ENCODE measurements at places on chromosomes 7 and 10.

DNA sequence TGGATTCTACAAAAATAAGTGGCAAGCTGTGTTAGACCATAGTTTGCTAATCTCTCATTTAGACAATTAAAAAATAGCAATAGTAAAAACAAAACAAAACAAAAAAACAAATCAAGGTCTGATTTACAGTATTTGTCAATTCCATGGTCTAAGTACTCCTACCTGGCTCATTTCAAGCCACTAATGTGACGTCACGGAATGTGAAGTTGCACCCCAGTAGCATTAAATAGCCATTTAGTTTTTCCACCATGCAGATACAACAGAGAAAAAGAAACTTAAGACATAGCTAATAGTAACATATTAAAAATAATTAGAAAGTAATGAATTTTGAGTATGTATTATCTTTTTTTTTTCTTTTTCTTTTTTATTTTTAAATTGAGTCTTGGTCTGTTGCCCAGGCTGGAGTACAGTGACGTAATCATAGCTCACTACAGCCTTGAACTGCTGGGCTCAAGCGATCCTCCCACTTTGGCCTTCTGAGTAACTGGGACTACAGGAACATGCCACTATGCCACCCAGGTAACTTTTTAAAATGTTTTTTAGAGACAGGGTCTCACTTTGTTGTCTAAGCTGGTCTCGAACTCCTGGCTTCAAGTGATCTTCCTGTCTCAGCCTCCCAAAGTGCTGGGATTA lies 101.2 kb downstream of the MKX start:
- no peak for DNase-seq

DNA sequence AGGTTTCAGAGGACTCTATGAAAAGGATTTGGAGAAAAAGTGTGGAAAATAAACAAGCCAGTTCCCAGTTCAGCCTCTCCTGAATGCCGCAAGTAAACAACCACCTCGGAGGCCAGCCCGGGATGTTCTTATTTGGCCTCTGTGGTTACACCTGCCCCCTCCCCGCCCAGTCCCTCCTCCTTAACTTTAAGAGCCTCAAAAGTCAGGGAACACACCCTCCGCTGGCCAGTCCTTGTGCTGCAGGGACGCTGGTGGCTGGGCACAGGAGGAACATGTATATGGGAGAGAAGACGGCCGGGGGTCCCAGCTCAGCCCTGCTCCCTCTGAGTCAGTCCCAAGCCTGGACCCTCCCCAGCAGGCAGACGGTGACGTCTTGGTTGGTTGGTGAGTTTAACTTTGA lies 6.1 kb downstream of the CHST3 start:
- peak; percentile 56 for DNase-seq

DNA sequence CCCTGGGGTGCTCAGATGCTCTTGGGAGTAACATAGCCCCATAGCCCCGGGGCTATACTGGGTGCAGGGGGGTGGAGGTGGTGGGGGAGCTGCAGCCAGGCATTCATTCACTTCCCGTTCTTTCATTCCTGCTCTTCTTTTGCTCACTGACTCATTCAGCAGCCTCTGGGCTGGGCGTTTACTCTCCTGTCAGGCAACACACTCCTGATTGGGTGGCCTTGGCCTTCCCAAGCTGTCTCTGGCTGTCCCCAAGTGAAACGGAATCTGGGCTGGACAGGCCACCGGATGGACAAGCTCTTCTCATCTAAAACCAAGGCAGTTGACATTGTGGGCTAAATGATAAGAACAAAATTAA lies 34.6 kb downstream of the CHST3 start:
- DNase-seq: peak; percentile 62

GRCh38 chr7:103025341-103025740 lies 49.3 kb downstream of the FBXL13 start:
- DNase-seq: no peak

DNA sequence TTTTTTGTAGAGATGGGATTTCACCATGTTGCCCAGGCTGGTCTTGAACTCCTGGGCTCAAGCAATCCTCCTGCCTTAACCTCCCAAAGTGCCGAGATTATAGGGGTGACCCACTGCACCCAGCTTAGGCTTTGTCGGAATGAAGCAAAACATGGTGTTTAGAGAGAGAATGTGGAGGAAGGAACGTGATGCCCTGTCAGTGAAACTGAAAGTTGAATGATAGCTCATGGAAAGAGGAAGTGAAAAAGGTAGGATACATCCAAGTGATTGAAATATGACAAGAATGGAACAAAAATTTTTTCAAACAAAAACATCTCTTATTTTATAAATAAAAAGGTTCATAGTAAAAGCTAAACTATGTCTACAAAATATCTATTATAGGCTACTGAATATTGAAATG lies 5.9 kb downstream of the AKAP9 start:
- DNase-seq: no peak

DNA sequence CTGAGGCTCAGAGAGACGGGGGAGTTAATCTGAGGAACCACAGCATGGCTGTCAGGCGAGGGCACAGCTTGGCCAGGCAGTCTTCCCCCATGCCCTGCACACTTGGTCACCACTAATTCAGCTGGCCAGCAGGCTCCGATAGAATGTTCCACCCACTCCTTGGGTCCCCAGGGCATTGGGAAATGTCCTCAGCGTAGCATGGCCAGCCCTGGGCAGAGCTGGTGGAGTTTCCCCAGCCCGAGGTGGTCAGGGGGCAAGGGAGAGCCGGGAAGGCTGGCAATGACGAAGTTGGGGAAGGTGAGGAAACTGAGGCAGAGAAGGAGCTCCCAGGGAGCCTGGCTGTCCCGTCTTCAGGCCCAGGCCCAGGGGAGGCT lies 12.1 kb upstream of the GRIFIN start:
- no peak for DNase-seq

- no peak for DNase-seq
Measured at GRCh38 chr10:124138883-124139348, 45.5 kb upstream of the CHST15 start.

DNA sequence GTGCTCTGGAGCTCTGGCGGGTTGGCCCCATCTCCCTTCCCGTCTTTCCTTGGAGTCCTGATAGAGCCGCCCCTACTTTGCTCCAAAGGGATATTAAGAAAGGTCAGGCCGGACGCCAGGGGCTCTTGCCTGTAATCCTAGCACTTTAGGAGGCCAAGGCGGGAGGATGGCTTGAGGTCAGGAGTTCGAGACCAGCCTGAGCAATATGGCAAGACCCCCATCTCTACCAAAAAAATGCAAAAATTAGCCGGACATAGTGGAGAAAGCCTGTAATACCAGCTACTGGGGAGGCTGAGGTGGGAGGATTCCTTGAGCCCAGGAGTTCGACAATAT lies 313 bp upstream of the MLXIPL start:
- DNase-seq: no peak

- no peak for DNase-seq
Measured at GRCh38 chr10:125961743-125962142, 65.4 kb downstream of the FANK1 start.

GRCh38 chr10:132861116-132861691 lies 75.3 kb upstream of the NKX6-2 start:
- DNase-seq: no peak

DNA sequence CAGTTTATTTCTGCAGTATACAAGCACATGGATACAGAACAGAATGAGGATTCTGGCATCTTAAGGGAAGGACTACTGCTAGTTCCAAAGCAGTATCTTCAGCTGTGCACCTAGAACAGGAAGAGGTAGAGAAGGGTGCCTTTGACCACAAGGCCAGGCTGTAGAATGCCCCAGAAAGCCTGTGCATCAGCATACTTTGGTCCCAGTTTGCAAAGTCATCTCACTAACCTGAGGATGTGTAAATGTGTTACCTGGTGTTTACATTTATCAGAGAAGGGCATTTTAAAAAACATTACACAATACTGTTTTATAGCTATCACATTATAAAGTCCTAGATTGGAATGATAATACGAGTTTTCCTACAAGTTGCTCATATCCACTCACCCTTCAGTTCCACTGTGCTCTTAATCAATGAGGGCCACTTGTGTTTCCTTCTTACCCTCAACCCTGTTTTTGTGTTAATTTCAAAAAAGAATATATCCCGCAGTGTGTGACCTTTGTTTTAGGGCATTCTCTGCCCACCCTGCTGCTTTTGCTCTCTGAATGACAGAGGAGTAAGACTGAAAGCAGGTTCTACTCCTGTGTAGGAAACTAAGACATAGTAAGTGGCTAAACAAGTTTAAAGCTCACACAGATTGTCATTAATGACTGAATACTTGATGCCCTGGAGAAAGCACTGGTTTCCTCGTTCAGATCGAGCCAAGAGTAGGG lies 3.4 kb downstream of the SLC35G1 start:
- DNase-seq: no peak

DNA sequence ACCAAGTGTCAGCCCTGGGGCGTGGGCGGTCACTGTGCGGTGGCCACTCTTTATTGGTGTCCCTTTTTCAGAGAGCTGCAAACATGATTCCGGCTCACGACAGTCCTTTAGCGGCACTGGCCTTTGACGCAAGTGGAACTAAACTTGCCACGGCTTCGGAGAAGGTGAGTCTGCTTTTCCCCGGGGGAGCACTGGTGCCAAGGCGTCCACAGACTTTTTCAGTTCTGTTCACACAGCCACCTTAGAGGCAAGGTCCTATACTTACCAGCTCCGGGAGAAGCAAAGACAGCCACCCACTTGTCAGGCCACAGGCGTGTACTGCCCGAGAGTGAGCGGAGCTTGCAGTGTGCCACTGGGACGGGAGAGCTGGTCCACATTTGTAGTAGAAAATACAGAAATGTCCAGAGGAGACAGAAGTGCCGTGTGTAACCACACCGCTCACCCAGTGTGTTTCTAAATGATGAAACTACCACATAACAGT lies 27.9 kb downstream of the WIPI2 start:
- no peak for DNase-seq

DNA sequence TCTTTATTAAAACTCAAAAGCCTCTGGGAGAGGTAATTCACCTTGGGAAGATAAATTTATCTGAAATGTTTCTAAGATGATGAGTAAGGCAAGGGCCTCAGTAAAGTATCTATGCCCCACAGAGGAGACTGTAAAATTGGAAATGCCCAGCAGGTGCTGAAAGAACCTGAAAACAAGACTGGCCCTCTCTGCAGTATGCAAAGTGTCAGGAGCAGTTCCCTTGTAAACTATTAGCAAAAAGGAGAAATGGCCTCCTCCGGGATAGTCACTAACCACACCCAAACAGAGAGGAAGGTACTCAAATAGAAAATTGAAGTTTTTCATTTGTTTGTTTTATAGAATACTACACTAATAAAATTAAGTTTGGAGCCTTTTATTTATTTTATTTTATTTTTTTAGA lies 81.2 kb downstream of the FZD1 start:
- DNase-seq: no peak

GRCh38 chr10:21317902-21318301 lies 207.6 kb downstream of the SKIDA1 start:
- peak; percentile 65 for DNase-seq

GRCh38 chr7:23715099-23715498 lies 5.1 kb downstream of the STK31 start:
- no peak for DNase-seq

- peak; percentile 65 for DNase-seq
Measured at GRCh38 chr7:148962823-148963582, 65.3 kb downstream of the PDIA4 start.

DNA sequence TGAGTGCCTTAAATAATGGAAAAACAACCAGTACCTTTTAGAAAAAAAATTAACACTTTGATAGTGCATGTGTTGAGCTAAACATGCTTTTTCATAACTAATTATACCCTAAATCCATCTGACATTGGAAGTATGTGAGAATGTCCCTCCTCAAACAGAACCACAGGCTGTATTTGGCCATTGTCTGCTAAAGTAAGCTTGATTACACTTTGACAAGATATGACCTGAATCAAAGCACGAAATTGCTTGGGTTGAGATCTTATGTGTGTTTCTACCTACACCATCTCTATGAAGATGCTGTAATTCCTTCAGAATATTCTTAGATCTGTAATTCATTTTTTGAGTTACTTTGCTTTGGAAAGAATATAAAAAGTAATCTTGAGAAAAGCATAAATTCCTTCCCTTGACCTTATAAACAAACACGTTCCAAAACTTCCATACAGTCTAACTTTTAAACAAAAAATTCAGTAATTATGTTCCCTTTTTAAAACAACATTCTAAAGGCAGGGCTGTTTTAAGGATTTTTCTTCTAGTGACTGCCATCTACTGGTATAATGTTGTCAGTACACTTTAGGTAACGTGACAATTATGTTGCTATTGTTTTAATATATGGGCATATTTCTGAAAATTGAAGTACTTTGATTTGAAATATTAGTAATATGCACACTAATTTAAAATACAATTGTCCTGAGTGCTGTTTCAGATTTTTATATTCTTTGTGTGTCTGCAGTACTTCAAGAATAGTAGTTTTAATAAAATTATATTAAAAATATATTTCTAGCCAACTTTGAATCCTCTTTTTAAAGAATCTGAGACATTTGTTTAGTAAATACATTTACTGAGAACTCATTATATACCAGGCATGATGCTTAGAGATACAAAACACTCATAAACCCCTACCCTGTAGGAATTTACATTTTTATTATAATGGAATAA lies 20.9 kb downstream of the CD36 start:
- DNase-seq: peak; percentile 46

DNA sequence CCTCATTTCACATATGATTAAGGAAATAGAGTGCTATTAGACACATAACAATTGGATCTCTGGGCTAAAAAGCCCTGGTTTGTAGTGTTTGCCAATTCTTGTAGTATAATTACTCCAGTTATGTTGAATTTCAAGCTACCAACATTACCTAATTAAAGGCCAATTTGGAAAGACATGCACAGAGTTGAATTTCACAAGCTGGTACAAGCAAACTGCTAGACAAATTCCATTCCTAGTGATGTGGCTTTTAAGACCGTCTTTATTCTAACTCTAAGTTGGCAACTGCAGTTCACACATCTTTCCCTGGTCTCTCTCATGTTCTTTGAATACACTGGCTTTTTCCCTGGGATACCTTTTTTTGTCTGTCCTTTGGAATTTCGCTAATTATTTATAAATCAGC lies 384.1 kb upstream of the CNTNAP2 start:
- no peak for DNase-seq

DNA sequence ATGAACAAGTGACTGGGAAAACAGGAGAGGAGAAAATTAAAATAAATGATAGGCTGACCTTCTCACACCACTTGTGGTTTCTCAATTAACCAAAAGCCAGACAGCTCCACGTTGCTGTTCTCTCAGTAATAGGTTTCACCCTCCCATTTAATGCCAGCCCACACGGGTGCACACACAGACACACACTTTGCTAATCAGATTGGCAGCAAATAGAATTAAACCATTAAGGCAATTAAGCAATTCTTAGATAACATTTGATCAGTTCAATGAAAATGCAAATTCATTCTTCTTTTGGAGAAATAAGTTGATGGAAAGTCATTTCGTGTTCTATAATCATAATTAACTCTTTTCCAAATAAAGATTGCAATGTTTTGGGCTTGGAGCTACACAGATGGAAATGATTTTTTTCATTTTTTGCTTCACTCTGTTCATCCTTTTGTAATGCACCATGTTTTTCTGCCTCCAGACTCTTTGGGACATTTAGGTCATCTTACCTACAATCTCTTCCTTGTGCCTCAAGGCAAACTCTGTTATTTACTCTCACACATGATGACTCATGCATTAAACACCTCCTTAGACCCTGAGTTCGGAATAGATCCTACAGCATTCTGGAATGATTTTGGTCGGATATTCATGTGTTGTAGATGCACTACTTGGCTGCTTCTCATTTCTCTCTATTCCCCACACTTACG lies 700.7 kb downstream of the AUTS2 start:
- peak; percentile 29 for DNase-seq

- no peak for DNase-seq
Measured at GRCh38 chr10:46247808-46248569, 38.8 kb upstream of the ANTXRL start.

GRCh38 chr7:93018716-93019115 lies 99.1 kb downstream of the SAMD9 start:
- DNase-seq: no peak
